ENCODE measurements at places on chromosomes 2 and 18.

DNA sequence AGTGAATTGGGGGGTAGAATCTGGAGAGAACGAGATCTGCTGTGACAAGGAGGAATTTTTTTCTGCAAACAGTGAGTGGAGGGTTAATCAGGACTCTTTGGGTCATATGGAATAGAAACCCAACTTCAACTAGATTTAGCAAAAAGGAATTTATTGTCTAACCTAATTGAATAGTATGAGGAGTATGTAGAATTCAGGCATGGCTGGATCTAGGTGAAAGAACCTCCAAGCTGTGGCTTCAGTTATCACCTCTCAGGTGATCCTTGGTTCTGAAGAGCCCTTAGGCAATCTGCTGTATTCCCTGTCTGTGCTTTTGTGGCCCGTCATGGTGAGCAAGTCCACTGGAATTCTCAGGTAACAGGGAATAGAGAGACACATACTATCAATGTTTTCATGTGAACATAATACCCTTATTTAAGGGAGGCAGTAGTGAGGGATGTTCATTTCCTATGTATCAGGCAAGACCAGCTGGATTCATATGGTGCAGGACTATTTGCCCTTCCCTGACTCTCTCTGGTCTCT lies 164.7 kb downstream of the ALPK2 start:
- DNase-seq, result no peak

DNA sequence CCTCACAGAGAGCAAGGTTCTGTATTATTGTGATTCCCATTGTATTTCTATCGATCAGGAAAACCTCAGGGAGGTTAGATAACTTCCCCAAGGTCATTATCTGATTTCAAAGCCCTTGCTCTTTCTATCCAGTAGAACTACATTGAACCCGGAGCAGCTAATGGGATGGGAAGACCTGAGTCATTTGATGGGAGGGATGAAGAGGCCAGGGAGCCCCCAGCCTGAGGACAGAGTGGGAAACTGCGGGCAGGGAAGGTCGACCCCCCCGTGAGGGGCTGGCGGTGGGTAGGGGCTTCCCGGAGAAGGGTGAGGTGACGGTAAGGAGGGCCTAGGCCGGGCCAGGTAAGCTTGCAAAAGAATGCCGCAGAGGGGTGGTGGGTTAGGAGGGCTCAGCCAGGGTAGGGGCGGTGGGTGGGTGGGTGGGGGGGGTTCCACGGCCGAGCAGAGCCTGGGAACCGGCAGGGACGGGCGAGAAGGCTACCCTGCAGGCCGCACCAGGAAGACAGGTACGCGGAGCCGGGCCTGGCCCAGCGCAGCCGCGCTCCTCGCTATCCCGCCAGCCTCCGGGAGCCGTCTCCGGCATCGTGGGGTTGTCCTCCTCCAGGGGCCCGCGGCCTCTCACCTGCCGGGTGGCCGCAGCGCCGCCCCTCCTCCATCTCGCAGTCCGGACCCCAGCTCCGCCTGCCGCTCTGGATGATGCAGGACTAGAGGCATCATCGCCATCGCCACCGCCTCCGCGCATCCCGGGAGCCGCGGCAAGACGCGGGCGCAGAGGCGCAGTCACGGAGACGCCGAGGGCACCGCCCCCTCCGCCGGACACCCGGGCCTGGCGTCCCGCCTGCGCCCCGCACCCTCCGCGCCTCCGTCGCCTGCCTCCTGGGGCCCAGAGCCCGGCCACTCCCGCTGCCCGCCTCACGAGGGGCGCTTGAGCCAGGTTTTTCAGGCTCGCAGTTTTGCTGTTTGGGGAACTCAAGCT lies at the start of gene GPR75:
Gene GPR75 (minus strand): TSS at position 762 of the 976 bp plus-strand sequence. CDS start 5,211 bp downstream, outside the sequence.
- no peak for DNase-seq

- no peak for DNase-seq
Measured at GRCh38 chr2:1715184-1716013, 28.9 kb downstream of the PXDN start.

- DNase-seq, result no peak
Measured at GRCh38 chr18:62485684-62486083, 37.1 kb upstream of the ZCCHC2 start.
